ENCODE measurements at places on chromosomes 1 and 21.

DNA sequence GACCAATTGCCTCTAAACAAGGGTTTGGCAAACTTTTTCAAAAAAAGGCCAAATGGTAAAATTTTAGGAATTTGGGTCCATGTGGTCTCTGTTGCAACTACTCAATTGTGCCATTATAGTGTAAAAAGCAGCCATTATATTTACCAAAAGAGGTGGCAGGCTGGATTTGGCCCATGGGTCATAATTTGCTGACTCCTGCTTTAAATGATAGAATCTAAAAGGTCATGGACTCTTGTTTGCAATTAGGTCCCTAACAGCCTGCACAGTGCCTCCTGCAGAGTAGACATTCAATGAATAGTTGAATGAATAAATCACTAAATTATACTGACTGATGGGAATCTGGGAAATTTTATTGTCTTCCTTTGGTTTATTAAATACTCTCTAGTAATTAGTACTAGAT lies 6.2 kb downstream of the BECN2 start:
- DNase-seq, result no peak

DNA sequence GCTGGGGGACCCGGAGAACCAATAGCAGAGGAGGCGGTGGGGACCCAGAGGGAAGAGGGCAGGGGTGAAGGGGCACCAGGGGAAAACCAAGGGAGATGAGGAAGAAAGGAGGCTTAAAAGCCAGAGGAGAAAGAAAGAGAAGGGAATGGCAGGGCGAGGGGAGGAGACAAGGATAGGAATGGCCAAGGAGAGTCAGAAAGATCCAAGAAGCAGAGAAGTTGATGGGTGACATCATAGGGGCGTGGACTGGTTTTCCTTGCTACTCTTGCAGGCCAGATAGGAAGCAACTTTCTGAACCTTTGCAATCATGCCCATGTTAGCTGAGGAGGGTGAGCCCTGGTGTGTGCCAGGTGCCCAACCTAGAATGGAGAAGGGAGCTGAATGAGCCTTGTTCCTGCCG lies 5.4 kb downstream of the NPR1 start:
- DNase-seq, result no peak

DNA sequence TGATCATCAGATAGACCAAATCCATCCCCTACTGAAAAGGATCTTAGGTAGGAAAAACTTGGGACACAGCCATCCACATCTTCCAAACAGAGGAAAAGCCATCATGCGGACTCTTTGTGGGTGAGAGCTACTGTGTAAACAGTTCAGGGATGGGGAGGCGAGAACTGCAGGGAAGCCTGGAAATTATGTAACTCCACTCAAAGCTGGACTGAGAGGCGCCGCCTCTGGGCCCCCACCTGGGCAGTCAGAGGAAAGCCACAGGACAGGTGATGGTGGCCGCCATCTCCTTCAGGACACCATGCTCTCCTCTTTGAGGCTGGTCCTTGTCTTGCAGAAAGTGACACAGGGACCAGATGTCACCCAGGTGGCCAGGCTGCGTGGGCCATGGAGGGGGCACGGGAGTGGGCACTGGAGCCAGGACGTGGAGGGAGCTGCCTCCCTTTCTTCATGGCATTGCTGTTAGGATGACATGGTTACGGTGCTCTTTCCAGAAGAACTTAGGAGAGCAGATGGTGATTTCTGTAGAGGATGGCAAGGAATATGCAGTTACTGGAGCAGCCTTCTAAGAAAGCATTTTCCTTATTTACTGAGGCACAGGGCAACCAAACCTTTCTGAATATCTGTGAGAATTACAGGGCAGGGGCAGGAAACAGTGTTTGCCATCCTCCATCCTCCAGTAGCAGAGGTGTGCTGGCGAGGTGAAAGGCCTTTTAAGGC lies 32.0 kb upstream of the TDRD10 start:
- no peak for DNase-seq

GRCh38 chr1:224238756-224239155 lies 55.7 kb downstream of the DEGS1 start:
- no peak for DNase-seq

GRCh38 chr1:99601709-99602403 lies 44.1 kb upstream of the PALMD start:
- no peak for DNase-seq
